ENCODE measurements at places on chromosomes 3 and 15.

- no peak for DNase-seq
Measured at GRCh38 chr3:179425075-179425474, 26.2 kb downstream of the GNB4 start.

GRCh38 chr15:59165726-59166125 lies 40.9 kb upstream of the LDHAL6B start:
- DNase-seq, result no peak

DNA sequence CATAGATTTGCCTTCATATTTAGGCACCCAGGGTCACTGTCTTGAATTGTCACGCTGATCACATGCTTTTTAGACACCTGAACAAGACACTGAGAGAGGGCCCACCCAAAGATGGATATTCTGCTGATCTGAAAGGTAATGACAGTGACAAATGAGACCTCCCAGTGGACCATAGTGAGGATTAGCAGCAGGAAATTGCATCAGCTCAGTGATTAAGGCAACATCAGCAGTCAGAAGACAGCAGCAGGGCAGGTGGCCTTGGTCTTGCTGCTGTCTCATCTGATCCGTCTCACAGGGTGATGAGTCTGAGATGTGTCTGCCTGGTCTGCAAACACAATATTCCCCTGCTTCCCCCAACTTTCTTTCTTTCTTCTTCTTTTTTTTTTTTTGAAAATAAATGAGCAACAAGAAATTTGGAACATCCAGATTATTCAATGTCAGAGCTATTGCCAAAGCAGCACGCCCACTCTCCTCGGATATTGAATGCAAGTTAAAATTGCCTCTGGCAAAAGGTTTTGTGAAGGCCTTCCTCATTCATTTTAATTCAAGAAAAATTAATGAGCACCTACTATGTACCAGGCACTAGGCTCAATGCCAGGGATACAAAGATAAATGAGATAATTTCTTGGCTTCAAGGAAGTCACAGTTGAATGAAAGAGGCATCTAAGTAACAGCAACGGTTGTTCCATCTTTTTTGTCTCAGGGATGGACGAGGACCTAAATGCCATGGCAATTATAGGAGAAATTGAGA lies 14.1 kb downstream of the OTOL1 start:
- no peak for DNase-seq

- no peak for DNase-seq
Measured at GRCh38 chr3:152325136-152325535, 56.4 kb downstream of the MBNL1 start.

DNA sequence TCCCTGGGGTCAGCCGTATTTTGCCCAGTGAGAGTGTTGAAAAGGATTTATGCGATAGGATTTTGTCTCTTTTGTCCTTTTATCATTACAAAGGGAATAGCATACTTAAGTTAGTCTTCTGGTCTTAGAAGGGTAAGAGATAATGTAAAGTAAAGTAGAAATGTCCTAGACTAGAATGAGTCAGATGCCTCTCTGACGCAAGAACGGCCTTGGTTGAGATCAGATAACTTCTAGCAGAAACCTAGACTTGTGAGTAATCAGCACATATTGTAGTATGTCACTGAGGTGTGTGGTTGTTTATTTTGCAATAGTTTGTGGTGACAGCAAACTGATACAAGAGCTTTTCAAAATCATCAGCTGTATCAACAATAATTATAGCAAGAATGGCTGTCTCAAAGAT lies 866.1 kb downstream of the NSUN3 start:
- DNase-seq, result no peak

DNA sequence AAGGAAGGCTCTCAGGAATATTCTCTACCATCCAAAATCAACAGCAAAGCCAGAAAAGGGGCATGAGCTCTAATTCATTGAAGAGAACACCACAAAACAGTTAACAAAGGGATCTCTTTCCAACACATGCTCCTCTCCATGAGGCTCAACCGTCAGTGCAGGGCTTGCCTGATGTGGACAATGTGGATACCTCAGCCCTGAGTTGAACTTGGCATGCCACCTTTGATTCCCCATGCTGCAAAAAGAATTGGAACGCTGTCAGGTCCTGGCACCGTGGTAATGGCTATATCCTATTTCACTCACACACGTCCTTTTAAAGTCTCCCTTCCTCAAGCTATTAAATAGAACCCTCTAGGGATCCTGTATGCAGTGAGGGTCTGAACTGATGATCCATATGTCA lies 30.7 kb upstream of the IP6K2 start:
- no peak for DNase-seq

- no peak for DNase-seq
Measured at GRCh38 chr15:81859737-81860516, 185.9 kb downstream of the MEX3B start.

DNA sequence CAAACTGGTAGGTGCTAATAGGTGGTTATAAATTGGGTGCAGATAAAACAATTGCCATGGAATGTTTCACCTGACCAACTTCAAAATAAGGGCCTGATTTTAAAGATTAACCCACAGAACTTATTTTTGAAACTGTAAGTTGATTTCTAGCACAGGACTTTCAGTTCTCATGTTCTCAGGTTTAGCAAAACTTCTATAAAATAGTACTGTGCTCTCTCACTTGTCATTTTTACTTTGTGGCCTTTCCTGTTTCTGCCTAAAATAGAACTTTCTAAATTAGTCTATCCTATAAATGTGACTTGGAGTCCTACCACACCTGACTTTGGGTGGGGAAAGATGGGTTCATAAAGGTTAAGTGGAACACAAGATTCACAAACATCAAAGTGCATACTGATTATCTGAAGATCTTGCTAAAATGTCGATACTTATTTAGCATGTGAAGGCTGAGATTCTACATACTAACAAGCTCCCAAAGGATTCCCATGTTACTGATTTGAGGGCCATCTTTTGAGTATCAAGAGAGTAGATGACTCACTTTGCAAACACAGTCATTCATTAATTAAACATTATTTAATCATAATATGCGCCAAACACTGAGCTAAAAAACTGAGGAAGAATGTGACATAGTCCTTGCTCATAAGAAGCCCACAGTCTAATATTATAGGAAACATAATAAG lies 38.6 kb downstream of the BTLA start:
- no peak for DNase-seq

GRCh38 chr3:45597171-45597570 lies 2.6 kb downstream of the LIMD1 start:
- DNase-seq, result no peak

DNA sequence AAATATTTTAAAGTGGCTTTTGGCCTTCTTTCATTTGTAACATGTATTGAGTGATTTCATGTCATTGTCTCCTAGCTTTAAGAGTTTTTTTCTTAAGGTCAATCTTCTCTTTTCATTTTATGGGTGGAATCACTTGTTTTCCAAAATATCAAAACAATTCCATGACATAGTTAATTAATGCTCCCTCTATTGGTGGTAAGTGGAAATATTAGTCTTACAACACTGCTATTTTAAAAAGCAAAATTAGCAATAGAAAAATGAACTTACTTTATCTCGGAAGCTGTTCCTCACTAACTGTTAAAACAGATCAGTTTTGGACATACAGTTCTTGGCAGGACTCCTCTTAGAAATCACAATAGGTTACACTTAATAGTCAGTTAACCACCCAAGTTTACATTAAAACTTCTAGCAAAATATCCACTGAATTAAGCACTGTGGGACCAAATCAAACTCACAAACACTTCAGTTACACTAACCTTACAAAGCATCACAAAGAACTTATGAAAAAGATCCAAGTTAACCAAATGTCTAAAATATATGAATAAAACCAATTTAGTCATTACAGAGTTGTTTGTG lies 42.4 kb downstream of the TIGIT start:
- no peak for DNase-seq

- no peak for DNase-seq
Measured at GRCh38 chr3:13696699-13697098, 147.8 kb downstream of the FBLN2 start.

- DNase-seq, result peak; percentile 37
Measured at GRCh38 chr3:128133273-128133883, 9.8 kb upstream of the RUVBL1 start.

GRCh38 chr3:58839187-58839586 lies 172.6 kb upstream of the FAM3D start:
- DNase-seq, result no peak

DNA sequence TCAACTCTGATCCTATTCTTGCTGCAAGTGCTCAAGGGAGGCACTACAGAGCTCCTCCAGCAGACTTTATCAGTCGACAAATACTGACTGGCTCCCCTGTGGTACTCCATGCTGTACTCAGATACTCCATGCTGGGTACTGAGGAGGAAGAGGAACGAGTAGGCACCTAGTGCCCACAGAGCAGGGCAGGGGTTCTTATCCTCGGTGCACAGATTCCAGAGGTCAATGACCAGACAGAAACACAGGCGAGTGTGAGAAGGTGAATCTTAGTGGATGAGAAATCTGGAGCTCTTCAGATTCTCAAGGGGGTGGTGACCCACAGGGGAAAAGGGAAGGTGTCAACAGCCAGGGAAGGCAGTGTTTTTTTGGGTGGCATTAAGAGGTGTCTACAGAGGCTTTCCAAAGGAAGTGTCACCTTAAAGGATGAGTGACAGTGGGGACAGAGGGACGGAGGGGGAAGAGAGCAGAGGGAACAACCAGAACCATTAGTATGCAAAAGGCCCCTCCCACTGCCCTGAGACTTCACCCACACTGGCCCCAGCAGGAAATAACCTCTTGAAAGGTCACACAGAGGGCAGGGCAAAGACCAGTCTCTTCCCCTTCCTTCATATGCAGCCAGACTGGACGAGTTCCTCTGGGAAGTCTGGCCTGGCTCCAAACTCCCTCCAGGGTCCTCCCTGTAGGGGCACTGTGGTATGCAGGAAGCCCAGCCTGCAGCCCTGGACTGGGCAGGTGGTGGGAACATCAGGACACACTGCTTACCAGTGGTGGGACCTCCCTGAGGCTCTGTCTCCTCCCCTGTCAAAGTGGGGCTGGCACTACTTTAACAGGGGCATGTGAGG lies 27.5 kb downstream of the CCDC12 start:
- DNase-seq, result no peak

DNA sequence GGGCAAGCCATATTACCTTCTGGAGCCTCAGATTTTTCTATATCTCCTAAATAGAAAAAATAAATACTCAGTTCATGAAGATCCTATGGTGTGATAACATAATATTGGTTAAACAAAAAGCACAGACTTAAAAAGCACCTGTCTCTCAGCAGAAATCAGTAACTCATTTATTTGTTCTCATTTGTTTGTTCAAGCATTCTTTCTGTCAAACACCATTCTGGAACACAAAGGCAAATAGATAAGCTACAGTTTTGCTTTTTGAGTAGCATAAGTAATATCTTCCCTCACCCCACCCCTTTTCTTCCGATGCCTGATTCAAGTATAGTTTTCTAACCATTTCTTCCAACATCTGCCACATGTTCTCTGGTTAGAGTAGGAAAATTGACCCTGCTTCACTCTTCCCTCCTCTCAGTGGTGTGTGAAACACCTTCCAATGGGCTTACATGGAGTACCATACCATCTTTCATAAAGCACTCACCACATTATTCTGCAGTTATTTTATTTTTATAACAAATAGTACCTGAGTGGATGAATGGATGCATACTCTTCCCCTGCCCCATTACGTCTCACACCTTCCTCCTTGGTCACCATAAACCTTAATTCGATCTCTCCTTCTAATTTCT lies 8.4 kb upstream of the IL1RAP start:
- no peak for DNase-seq

DNA sequence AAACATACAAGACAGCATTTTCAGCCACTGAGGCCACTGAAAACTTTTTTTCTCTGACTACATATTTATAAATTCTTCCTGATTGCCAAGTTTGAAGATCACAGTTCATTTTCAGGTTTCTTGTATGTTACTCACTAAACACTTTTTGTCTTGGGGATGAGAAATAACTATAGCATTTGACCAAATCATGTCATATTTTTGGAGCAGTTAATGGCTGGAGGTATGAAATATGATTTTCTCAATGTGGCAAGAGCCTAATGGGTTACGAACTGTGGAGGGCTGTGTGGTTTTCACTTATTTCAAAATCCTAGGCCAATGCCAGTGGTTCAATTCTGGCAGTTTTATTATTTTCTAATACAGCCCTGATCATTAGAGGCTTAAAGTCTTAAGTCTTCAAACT lies 64.4 kb downstream of the USP13 start:
- DNase-seq, result no peak

DNA sequence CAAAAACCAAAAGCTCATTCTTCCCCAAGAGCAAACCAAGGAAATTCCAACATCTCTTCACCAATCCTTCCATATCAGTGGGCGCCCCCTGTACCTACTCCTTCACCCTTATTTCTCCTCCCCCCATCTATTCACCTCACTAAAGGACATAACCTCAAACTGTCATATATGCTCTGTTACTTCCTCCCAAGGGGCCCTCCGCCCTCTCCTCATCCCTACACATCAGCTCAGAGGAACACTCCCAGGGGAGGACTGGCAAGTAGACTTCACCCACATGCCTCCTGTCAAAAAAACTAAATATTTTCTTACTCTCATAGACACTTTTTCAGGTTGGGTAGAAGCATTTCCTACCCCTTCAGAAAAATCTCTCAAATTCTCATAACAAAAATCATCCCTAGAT lies 2.4 kb upstream of the AADAC start:
- no peak for DNase-seq

DNA sequence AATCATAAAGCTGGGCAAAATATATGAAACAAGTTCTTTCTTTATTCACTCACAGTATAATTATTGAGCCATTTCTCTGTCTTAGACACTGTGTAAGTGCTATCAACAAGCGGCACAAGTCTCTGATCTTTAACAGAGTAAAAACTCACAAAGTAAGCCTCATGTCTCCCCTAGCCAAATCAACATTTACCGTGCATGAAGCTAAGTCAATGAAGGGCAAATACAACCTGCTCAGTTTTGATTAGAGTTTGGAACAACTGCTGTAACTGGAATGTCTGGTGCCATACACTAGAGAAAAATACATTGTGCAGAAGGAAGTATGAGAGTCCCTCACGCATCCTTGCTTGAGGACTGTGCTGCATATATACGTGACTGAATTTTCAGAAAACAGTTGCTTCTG lies 291.0 kb upstream of the EPHA3 start:
- no peak for DNase-seq

- no peak for DNase-seq
Measured at GRCh38 chr3:57808961-57809608, 53.0 kb downstream of the SLMAP start.

DNA sequence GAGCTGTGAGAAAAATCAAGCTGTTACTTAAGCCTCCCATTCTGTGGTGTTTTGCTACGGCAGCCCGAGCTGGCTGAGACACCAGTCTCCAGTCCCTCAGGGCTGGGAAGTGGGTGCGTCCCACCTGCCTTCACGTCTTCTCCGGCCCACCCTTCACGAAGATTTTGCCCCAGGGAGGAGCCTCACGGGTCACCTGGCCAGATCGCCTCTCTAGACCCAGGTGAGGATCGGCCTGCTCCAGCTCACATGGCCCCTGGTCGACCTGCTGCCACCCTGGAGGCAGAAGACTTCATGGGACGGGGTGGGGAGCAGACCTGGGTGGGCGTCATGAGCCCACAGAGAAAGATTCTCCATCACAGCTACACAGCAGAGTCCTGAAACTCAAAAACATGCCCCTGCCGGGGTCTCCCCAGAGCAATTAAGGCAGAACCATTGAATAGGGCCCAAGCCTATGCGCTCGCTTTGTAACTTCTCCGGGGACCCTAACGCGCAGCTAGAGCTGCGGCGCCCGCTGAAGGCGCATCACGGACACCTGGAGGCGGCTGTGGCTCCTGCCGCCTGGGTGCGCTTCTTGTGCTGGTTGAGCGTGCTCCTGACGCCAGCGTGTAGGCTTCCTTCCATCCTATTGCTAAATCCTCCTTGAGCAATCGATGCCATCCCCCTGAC lies 92.6 kb upstream of the ALDH1A3 start:
- DNase-seq, result no peak

GRCh38 chr15:44676676-44677075 lies 13.2 kb upstream of the SPG11 start:
- no peak for DNase-seq

Measured in central memory CD4-positive, alpha-beta T cell (primary cell).